ENCODE measurements at places on chromosomes 4 and X. TPM values are rescaled to one million over a fixed set of nuclear protein-coding genes. Genes with fewer than 3 reads are reported as not detected.

DNA sequence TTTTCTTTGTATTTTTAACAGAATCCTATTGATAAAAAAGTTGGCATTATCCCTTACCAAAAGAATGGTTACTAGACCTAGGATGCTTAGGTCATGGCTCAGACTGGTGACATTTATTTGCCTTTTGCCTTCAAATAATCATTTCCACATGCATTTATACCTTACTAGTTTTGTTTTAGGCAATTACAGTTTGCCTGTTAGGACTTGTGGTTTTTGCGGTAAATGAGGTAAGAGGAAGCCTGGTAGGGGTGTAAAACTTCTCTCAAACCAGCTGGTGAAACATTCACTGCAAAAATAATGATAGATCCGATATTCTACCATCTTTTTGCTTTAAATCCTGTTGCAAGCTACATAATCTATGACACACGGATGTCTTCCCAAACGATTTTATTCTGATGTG is 12.1 kb downstream of the LAMP2 start:
- no peak for DNase-seq

GRCh38 chr4:150080337-150080736 is 2.1 kb downstream of the DCLK2 start:
- DNase-seq, result no peak

DNA sequence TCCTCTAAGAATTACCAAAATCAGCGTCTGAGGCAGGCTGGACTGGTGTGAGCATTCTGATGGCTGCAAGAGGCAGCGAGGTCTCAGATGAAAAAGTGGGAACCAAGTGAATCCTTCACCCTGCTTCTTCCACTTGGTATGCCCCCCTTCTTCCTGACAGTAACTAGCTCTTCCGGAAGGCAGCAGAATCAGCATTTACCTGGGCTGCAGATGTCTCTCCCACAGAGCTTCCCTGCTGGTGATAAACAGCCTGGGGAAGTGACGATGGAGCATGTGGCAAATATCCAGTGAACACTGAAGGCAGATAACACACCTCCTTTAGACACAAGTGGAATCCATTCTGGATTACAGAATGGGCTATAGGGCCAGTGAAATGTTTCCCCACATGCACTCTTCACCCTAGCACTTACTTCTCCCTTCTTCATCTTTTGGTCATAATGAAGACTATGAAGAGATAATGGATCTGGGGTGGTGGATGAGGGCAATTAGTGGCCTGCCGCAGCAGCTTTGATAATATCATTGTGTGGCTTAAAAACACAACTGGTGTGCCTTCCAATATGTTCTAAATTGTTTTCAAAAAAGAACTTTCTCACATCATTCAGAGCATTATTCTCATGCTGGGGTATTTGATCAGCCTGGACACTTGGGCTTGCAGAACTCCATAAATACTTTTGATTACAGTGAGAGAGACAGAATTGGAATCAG is 60.8 kb upstream of the TBC1D9 start:
- DNase-seq, result no peak

DNA sequence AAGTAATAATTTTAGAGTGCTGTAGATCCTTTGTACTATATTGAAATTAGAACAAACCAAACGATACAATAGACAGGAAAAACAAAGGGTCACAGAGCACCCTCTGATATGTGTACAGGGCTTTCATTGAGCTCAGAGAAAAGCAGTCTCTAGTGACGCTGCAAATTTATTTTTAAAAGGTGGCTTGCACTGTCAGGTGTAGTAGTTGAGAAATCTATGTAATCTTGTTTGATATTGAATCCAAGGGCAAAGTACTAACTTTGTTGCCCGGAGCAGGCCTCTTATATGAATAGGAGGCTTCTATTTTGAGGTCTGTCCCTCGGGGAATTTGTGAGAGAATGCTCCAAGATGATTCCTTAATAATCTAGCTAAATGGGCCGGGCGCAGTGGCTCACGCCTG is 1755.5 kb downstream of the PCDH7 start:
- DNase-seq, result no peak

DNA sequence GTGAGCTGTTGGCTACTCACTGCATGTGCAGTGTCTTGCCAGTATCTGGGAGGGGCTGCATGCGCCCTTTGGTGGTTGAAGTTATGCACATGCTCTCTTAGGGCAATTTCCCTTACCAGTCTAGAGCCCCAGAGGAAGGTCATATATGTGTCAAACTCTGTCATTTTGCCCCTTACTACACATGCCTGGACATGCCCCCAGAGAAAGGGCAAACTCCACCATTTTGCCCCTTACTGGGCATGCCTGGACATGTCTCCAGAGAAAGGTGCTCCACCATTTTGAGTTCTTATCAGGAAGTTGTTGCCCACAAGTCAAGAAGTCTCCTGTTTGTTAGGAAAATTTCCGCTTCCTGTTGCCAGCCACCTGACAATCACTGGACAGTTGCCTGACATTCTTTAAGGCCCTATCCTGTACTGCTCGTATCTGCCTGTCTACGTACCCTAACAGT is 56.4 kb upstream of the PLAC8 start:
- no peak for DNase-seq

GRCh38 chr4:142035566-142035965 is 399.2 kb downstream of the IL15 start:
- no peak for DNase-seq

GRCh38 chr4:55397126-55397436 is 1.3 kb downstream of the TMEM165 start:
- DNase-seq, result no peak

- DNase-seq, result no peak
Observed at GRCh38 chr4:165502916-165503907, 124.4 kb downstream of the CPE start.

Gene ARR3
- total RNA-seq, result not detected

Gene NWD2
- 44.5 TPM for total RNA-seq

Gene MXRA5
- 1.7 TPM for total RNA-seq

Gene PAK3
- total RNA-seq, result 119 TPM

Gene GPR34
- 23.4 TPM for total RNA-seq

Gene ABCG2
- total RNA-seq, result 25.1 TPM

Gene MGARP
- total RNA-seq, result 1.2 TPM
